Endothelial cell (in vitro differentiated cells): ENCODE measurements at places on chromosomes 7 and 10.

GRCh38 chr10:9015005-9015404 lies 960.5 kb downstream of the GATA3 start:
- DNase-seq, result no peak

DNA sequence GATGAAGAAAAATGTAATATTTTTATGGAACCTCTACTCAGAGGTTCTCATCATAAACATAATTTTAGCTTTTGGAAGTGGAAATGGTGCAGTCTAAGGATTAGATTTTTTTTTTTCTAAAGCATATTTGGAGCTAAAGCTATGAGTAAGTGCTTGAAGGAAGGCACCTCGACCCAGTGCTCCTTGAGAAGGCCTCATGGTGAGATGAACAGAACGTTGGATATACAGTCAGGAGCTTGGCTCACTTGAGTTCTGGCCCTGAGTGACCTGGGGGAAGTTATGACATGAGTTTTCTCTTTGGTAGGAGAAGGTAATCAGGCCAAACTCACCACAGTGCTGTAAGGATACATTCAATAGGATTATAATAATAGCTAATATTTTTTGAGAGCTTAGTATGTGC lies 163.3 kb downstream of the JCAD start:
- DNase-seq, result no peak

GRCh38 chr10:127850944-127851343 lies 41.8 kb downstream of the CLRN3 start:
- no peak for DNase-seq

DNA sequence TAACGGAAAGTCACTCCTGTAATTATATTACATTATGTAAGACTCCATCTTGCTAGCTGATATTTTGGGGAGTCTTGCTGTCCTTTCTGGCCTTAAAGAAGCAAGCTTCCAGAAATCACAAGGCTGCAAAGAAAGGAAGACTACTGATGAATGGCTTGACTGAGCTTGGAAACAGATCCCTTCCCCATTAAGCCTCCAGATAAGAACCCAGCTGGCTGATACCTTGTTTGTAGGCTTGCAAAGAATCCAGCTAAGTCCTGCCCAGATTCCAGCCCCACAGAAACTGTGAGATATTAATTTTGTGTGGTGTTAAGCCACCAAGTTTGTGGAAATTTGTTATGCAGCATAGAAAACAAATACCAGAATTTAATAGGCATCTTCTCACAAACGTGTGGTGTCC lies 49.9 kb upstream of the TMEM106B start:
- DNase-seq, result no peak

GRCh38 chr10:5628451-5629302 lies 37.7 kb downstream of the ASB13 start:
- no peak for DNase-seq
